Stimulated activated CD4-positive, alpha-beta T cell treated with anti-CD3 and anti-CD28 coated beads, Interleukin-4, amount 100 ng/mL, for 24 hours (primary cell): ENCODE measurements at places on chromosomes 16 and 17.

GRCh38 chr17:7195971-7196370, 16.8 kb upstream of the ASGR1 start:
- DNase-seq = no peak

- no peak for DNase-seq
Measured at GRCh38 chr16:73764321-73764720, 532.3 kb upstream of the PSMD7 start.

- no peak for DNase-seq
Measured at GRCh38 chr16:81435567-81435966, 9.0 kb upstream of the CMIP start.

- DNase-seq = no peak
Measured at GRCh38 chr17:81576621-81577277, 24.6 kb upstream of the FAAP100 start.

DNA sequence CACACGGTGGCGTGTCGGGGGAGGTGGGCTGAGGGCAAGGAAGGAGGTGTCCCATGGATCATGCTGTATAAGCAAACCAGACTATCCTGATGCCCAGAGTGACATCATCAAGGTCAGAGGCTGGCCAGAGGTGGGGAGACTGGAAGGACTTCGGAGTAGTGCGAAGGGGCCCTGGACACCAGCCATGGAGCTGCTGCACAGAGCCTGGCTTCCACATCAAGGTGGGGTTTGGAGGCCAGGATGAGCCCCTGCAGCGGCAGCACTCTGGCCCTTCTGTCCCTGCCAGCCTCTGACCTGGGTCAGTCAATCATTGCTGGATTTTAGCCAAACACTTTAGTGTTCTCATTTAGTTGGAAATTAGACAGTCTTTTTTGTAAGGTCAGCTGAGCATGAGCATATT, 34.8 kb downstream of the MED13 start:
- no peak for DNase-seq

DNA sequence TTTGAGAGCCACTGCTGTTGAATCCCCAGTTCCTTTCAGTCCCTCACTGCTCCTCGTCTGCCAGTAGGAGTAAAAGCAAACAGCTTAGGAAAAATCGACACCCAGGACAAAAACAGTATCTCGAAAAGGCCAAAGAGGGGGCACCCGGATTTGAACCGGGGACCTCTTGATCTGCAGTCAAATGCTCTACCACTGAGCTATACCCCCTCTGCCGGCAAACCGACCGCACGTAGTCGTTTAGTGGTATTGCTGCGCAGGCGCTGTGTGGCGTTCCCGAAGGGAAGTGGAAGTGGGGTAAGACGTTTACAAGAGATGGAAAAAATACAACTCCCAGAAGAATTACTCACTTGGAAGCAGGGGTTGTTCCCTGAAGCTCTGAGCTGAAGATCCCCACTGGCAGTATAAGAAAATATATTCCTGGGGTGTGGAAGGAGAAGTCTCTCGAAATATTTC, 2.2 kb upstream of the PLXDC1 start:
- peak; percentile 95 for DNase-seq

- no peak for DNase-seq
Measured at GRCh38 chr17:63993368-63993985, 4.7 kb upstream of the PRR29 start.

GRCh38 chr17:60926466-60927183, 249.0 kb downstream of the BCAS3 start:
- no peak for DNase-seq

- DNase-seq = peak; percentile 67
Measured at GRCh38 chr17:4947411-4948165, 742 bp downstream of the PFN1 start.

DNA sequence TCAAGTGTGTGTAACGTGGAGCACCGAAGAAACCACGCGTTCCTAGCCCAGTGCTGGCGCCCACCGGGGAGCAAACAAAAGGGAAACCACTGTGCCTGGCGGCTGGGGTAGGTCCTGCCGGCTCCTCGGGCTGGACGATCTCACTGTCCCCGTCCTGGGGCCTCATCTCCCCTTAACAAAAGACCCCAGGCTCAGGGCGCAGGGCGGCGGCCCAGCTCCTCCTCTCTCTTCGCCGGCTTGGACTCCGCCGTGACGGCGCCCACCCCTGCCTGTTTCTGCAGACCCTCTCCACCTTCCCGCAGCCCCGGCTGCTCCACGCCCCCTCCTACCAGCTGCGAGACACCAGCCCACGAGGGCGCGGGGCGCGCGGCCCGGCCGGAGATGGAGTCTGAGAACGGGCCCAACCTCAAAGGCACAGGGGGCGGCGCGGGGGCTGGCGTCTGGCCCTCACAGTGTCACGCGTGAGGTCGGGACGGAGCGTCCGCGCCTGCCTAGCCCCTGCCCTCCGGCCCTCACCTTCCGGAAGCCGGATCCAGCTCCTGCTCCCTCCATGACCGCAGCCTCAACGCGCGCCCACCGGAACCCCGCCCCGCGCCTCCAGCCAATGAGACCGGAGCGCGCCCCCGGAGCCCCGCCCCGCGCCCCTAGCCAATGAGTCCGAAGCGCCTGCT, at the start of gene CENPX:
Gene CENPX, minus strand, starts transcription at position 569 of the 671 bp plus-strand sequence. Its CDS starts 17 bp downstream, at position 552.
- DNase-seq = no peak

DNA sequence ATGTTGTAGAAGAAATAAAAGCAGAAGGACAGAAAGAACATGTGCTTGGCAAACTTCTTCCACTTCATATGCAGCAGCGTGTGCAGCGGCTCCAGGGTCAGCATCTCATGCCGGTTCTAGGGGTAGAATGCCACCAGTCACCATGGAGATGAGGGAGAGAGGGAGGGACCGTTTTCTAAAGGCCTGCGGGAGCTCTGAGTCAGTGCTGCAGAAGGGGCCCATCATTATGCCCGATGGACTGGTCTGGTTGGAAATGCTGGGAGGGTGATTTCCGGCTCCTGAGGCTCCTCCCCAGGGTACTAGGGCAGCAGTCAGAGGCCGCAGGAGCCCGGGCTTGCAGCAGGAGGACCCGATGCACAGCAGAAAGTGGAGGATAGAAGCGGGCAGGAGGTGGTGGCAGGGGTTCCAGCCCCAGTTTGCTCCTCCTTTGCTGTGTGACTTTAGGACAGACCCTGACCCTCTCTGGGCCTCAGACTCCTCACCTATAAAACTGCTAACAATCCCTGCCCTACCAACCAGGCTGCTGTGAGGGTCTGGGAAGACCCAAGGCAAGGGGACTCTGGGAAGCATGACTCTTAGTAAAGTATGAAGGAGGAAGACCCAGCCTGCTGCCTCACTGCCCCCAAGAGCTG, 28.6 kb downstream of the TRPV3 start:
- DNase-seq = no peak

DNA sequence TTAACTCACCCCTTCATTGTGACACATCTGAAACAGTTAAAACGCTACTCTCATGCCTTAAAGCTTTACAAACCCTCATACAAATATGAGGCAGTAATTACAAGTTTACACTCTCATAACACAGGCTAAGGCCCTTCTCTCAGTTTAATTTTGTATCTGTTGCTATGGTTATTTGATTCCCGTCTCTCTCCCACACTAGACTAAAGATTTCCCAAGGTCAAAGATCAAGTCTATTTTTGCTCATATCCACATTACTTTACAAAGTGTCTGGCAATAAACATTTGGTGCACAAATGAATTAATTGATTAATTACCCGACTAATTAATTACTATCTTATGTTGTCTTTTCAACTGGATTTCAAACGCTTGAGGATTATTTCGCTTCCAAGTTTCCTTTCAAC, 86.4 kb upstream of the MYOCD start:
- no peak for DNase-seq

- no peak for DNase-seq
Measured at GRCh38 chr17:36600465-36600864, 918 bp upstream of the MRM1 start.

DNA sequence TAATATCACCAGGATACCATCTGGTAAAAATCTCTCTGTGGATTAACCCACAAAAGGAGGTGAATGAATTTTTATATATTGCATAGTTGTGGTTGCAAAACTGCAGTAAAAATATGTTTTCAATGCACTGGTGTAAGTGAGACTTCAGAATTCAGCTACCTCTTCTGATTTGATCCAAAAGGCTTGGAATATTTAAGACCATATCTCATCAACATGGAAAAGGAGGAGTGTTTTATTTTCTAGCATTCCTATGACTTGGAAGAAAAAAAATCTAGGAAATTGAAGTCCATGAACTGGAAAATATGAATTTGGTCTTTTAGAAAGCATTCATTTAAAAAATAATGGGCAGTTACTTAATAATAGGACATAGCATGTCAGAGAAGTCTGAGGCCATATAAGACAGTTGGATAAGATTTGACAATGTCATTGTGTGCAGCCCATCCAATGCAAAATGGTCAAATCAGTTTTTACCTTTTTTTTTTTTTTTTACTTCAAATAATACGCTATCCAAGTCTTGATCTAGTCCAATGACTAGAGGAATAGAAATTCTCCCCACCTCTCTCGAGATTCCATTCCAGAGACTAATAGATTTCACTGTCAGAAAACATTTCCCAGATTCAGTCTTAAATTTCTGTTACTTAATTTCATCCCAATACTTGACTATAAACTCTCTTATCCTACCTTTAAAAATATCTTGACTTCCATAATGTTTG, 364.9 kb upstream of the PMFBP1 start:
- DNase-seq = no peak

DNA sequence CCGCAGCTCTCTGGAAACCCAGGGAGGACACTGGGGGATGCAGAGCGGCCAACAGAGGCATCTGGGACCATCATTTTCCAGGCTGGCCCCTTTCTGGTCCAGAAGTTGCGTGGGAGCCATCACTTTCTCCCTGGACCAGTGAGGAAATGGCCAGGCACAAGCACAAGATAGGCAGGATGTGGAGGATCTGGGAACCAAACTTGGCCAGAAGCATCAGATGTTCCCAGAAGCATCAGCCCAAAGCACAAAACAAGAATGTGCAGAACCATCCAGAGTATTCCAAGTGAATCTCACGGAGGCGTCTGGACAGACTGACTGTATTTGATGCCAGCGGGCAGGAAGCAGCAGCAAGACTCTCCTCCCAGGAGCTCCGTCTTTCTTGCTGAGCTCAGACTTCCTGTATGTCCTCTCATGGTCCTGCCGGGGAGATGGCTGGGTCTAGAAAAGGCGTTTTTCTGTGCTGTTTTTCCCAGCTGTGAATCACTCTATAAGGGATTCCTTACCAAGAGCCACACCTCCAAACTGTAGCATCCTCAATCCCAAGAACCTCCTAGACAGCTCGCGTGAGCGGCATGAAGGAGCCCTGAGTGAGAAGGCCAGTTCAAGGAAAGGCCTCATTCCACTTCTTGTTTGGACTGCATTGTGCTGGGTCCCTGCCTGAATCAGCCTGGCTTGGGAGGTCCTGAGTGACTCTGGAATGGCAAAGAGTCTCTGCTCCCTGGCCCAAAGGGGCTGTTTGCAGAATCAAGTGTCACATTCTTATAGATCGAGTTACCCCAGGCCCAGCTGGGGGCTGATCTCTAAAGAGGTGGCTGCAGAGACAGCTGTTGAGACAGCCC, 49.5 kb upstream of the MTSS2 start:
- DNase-seq = no peak

GRCh38 chr16:5072334-5073278, 963 bp downstream of the ALG1 start:
- no peak for DNase-seq

- DNase-seq = no peak
Measured at GRCh38 chr16:86499889-86500707, 10.2 kb upstream of the FOXF1 start.

DNA sequence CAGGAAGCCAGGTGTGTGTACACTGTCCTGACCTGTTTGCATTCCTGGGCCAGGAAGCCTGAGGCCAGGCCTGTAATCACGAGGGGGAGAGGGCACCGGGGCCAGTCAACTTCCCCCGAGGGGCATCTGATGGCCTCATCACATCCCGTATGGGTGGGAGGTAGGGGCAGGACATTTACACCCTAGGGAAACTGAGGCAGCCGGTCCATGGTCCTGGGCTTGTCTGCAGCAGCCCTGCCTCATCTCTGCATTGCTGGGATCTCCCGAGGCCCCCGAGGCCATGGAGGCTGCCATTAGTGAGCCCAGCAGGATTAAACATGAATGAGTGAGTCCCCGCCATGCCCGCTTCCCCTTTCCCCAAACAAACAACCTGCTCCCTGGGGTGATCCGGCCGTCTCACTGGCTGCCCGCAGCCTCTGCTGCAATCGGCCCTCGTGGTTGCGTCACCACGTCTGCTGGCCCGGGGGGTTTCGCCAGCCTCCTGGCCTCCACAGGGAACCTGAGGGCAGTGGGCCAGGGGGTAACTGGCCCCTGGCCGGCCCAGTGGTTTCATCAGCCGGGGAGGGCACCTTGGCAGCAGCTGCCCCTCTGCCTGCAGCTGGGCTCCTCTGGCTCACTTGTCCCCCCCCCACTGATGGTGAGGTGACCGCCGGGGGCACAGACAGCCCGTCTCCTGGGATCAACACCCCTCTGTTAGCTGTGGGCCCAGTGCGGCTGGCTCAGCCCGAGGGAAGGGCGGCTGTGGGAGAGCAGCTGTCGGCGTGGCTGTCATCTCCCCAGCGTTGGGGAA, 88.3 kb upstream of the GSE1 start:
- no peak for DNase-seq
